ENCODE measurements at places on chromosomes 1 and 21.

DNA sequence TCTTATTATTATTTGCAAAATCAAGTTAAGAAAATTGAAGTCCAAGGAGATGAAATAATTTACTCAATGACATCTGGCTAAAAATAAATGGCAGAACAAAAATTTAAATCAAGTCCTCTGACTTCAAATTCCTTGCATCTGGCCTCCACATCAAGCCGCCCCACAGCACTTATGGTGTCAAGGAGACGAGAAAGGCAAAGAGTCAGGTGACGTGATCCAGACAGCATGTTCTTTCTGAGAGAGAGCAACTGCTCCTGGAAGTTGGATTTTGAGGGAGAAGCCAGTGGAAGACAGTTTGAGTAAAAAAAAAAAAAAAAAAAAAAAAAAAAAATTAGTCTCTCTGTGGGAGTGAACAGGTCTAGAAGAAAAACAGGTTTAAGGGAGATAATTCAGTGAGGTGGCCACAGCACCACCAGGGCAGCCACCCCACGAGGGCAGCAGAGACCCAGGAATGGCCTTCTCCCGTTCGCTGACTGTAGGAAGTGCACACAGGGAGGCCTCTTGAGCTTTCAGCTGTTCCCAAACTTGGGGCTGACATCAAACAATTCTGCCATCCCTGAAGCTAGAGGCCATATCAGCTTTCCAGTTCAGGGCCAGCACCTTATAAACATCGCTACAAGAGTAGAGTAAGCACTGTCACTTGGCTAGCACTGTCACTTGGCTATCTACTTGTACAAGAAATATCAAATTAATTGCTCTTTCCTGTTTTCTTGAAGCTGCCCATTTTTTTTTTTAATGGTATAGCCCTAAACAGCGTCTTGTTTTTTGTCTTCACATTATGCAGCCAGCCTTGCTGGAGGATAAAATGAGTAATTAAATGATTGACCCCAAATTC, 7.8 kb downstream of the C1orf162 start:
- DNase-seq: peak; percentile 81

DNA sequence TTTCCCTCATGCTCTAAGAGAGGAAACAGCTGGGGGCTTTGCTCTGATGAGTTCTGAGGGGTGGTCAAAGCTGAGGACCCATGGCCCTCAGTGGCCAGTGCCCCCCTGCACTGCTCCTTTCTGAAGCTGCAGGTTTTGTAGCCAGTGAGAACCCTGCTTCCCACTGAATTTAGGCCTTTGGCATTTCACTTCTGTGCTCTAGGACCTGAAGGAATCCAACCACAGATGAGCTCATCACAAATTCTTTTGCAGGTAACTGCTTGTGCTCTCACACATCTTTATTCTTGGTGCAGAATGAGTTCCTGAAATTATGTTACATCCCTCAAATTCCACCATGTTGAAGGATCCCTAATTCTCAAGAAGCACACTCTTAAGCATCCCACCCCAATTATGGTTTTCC, 248.7 kb upstream of the IRF2BP2 start:
- DNase-seq: no peak

DNA sequence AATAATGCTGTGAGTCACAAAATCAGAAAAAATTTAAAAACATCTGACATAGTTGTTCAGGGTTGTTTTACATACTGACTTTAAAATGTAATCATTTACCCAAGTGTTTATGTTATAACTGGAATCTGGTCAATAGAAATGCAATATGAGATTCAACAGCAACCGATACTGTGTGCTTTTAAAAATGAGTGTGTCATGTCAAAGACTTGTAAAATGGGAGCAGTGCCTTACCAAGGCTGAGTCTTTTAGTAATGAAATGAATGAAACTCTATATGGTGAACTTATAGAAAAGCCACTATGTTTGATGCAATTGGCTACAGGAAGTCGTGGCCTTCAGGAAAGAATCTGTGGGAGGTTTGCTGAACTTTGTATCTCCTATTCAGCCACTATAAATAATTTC, 570.2 kb downstream of the DPYD start:
- DNase-seq: no peak

GRCh38 chr1:86616871-86617270, 70.0 kb downstream of the CLCA4 start:
- no peak for DNase-seq

DNA sequence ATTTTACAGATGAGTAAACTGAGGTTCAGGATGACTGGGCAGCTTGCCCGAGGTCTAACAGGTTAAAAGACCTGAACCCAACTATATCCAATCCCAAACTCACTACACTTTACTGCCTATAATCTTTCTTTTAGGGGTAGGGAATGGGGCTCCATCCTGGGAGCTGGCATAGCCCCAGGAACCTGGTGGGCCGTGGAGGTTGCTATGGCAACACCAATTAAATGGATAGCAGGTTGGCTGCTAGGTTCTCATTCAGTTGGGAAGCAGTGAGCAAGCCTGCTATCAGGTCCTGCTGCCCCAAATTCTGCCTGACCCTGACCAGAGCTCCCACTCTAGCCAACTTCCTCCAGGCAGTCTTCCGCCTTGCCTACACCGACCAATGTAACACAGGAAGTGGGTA, 40.9 kb downstream of the LRP8 start:
- no peak for DNase-seq

DNA sequence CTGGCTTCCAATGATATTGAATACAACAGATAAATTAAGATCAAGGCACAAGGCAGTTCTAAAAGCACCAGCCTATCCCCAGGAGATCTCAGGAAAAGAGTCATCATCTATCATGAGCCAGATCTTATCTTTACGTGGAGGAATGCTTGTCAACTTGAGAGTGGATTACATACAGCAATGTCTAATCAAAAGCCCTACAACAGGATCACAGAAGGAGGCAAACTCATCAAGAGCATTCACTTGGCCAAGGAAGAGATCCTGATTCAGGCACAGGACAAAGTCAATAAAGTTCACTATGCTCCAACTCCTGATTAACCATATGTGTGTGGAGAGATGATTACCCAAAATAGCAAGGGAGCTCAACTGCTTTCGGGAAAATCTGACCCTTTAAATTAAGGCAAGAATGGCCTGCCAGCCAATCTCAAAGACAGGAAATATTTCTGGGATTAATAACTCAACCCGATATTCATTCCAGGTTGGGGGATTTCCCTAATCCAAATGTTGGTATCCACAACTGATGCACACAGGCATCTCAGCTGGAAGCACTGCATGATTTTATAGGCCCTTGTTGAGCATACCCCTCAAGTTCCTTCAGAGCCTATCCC, 33.7 kb downstream of the TBX15 start:
- DNase-seq: no peak

DNA sequence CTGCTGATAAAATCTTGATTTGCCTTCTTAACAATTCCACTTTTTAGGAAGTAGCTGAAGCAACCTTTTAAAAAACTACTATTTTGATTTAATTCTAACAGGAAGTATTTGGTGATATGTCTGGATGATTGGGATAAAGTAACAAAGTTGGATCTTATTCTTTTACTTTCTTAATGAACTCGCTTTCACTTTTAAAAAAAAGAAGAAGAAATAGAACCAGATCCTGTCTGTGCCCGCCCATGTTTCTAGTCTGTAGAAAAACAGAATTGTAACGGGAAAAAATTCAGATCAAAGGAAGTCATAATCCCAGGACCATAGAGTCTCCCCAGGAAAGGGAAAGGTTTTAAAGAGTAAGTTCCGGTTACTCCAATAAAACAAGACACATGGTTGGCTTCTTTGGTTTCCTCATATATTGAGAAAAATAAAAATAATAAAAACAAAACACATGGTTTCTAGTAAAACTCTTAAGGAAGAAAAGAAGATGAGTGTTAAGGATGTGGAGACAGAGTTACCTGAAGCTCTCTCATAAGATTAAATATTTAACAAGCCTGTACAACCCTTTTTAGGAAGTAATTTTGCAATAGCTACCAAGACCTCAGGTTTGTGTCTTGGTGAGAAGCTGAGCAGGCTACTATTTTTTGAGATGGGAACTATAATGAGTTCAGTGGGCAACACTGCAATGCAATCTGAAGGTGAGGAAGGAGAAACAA, 4.9 kb downstream of the CD48 start:
- DNase-seq: no peak

DNA sequence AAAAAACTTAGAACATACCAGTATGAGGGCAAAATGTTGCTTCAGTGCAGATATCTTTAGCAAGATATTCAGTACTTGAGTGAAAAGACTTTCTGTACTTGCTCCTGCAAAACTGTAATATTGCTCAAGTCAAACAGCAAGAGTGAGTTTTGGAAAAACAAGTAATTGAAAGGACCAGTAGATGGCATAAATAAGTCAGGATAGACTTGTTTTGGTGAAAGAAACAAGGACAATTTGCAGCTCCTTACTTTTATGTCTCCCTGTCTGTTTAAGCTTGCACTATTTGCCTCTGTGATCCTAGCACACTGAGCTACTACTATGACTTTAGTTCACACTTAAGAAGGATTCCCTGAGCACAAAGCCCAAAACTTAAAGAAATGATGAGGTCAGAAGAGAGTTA, 39.1 kb downstream of the IFI44 start:
- DNase-seq: no peak

DNA sequence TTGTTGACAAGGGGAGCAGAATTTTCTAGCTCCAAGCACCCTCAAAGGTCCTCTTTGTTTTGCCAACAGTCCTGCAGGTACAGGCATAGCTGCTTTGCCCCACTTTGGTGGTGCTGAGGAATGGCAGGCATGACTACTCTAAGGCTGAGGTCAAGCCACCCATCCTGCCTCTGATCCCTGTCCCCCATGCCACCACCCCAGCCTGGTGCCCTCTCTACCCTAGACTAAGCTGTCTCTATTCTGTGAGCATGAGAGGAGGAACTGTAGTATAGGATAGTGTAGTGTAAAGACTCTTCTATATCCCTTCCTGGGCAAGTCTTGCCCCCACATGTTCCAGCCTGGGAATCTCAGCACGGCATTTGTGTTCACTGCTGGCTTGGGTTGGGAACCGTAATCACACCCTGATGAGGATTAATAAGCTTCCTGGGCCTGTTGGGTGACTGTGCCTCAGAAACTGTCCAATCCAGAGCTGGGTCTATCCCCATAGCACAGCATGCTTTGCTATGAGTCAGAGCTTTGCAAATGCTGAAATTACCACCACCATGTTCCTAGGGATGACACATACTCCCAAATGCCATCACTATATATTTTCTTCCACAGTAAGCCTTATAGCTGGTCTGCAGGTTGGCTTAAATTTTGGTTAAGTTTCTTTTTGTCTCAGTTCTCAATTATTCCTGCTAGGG, 105.7 kb upstream of the PPP2R5A start:
- DNase-seq: no peak

DNA sequence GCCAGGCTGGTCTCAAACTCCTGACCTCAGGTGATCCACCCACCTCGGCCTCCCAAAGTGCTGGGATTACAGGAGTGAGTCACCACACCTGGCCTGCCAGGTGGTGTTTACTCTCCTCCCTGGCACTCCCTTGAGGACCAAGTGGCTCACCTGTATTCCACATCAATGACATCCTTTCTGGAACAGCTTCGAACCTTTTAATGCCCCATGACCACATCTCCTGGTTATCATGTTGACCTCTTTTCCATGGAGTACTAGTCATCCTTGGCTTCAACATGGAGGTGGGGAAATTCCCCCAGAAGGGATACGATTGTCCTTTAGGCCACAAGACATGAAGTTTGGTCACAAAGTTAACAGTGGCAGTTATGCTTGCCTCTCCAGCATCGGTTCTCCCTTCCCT, 66.9 kb downstream of the CDC7 start:
- no peak for DNase-seq

DNA sequence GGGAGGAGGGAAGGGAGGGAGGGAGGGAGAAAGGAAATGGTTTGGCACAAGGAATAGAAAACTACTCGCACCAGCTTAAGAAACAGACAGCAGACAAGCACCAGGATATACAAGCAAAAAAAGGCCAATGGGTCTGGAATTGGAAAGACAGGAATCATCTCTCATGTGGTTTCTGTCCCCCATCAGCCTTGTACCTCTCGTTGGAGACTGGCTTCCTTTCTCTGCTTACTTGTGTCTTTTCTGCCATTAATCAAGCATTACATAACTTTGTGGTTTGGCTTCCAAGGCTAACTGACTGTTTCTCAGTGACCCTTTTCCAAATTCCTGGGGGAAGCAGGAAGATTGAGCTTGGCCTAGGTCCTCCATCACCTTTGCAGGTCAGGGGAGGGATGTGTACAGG, 11.8 kb upstream of the RALGPS2 start:
- no peak for DNase-seq

GRCh38 chr1:100968621-100969020, 57.0 kb downstream of the DPH5 start:
- no peak for DNase-seq

GRCh38 chr1:236129306-236129705, 13.0 kb upstream of the GPR137B start:
- no peak for DNase-seq

GRCh38 chr1:18574754-18575153, 55.9 kb upstream of the PAX7 start:
- DNase-seq: no peak

- DNase-seq: no peak
Measured at GRCh38 chr1:1600861-1601563, 1.1 kb upstream of the FNDC10 start.

DNA sequence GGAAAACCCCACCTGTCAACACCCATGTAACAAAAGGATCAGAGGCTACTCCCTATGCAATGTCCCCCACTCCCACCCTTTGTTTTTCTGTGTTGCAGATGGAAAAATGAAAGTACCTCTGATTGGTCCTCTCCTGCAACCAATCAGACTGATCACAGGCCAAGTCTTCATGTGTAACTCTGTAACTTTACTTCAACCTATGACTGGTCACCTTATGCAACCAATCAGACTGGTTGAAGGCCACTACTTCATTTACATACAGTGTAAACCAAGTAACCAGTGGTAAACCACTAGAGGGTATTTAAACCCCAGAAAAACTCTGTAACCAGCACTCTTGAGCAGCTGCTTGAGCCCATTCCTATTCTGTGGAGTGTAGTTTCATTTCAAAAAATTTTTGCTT, 266.3 kb upstream of the OLFM3 start:
- no peak for DNase-seq

DNA sequence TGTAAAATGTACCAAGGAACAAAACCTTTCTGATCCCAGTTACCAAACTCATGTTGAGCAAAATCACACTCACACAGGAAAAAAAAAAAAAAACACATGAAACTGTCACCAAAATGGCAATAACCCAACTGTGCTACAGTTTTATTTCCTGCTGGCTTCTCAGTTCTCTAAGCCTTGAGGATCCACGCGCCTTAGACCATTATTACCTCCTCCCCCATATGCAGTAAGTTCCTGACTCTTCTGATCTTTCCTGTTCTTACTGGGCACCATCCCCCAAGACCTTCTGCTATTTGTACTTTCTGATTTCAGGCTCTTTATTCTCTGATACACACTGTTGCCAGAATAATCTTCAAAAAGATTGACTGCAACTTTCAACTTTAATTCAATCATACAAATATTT, 79.6 kb downstream of the SLC45A1 start:
- no peak for DNase-seq

- DNase-seq: no peak
Measured at GRCh38 chr1:159935719-159936272, 9.6 kb downstream of the IGSF9 start.

GRCh38 chr1:42133809-42134526, 19.2 kb upstream of the GUCA2B start:
- no peak for DNase-seq

- DNase-seq: peak; percentile 55
Measured at GRCh38 chr1:43949678-43950077, 2.9 kb downstream of the IPO13 start.

- DNase-seq: peak; percentile 40
Measured at GRCh38 chr1:202283379-202283844, 58.3 kb downstream of the UBE2T start.

All from right hindlimb (tissue), 1 donor.